GM18507 (cell line): ENCODE measurements at places on chromosomes 11 and 22.

DNA sequence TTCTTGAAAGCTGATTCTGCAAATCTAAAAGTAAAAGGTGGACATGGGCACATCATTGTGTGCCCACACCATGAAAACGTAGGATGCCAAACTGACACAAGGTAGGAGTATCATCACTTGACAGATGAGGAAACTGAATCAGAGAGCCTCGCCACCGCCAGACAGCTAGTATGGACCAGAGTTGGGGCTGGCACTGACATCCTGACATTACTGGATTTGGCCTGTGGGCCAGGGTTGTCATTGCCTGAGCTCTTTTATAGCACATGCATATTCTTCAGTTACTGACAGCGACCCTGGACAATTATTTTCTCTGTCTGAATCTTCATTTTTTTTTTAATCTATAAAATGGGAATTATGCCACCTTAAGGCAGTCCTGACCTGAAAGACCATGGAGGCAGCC, 16.5 kb downstream of the USP35 start:
- no peak for DNase-seq

- DNase-seq: no peak
Observed at GRCh38 chr11:68199295-68199987, 13.7 kb downstream of the KMT5B start.

DNA sequence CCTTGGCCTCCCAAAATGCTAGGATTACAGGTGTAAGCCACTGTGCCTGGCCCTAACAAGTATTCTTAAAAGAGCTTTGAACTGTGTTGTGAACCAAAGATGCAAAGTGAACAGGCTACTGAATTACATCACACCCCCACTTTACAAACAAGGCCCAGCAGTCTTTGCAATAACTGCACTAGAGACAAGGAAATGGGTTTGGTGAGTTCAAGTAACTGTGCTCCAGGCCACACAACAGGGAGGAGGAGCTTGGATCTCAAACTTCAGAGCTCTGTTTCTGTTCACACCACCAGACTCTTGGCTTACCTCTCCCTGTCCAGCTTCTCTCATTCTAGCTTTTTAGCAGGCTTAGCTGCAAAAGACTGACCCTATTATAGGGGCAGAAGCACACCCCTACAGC, 30.4 kb upstream of the RASL10A start:
- DNase-seq: no peak

DNA sequence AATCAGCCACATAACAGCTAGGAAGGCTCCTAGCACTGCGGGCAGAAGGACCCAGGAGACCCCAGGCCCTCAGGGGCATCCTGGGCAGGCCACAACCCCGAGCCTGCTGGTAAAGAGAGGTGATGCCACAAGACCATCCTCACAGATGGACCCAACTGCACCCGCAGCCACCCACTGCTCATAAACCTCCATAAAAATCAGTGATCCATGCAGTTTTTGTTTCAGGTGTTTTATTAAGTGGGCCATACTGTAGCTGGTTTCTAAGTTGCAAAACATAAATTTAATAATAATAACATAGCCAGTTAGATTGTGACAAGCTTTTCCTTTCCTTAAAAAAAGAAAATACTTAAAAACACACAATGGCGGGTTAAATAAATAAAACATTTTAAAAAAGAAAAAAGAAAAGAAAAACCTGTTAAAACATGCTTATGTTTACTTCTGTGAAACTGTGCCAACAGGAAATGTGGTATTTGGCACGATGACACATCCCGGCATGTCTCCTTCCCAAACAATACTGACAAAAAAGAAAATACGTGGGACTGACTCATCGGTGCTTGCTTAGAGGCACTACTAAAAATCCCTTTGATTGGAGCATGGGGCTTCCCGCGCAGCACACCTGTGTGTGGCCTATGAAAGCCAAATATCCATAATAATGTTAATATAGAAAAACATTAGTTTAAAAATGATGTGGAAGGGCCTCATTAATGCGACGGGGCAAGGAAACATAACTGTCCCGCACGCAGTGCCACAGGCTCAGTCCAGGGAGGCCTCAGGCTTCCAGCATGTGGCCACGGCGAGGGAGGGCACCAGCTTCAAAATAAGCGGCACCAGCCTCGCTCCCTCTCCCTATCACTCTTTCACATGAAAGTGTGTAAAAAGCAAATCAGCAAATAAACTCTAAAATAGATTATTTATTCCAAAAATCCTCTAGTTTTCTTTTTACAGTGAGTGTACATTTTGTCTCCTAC, 47.5 kb upstream of the SCUBE2 start:
- no peak for DNase-seq

DNA sequence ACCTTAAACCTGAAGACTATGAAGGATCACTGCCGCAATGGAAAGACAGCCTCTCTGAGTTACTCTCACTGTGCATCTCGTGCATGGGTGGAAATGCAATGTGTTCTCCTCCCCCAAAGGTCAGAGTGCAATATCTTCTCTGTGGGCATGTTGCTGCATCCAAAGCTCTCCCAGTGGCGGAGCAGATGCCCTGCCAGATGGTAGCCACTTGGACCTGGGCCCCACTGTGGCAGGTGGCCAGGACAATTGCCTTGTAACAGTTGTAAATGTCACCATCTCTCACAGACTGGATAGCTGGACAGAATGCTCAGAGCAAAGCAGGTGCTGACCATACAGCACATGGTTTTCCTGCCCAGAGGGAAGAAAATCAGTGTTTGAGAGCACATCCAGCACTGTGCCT, 542.0 kb downstream of the FAM181B start:
- no peak for DNase-seq
